ENCODE measurements at places on chromosomes 6 and 20.

- no peak for DNase-seq
Measured at GRCh38 chr6:126307849-126308248, 32.1 kb upstream of the CENPW start.

GRCh38 chr20:46701556-46701955, 7.9 kb upstream of the SLC2A10 start:
- no peak for DNase-seq

DNA sequence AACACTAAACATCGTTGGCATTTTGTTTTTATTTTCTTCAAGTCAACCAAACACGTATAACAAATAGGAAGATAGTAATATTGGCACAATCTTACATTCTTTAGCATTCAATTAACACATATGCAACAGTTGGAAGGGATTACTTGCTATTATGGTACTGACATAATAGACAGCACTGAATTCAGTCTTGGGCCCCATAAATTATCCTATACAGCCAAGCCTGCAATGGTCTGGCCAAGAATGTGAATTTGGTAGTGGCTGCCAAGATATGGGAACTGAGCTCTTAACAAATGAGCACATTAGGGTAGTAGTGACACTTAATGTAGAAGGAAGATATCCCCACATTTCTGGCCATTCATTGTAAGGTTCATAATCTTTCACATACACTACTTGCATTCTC, 44.8 kb upstream of the ARHGAP18 start:
- DNase-seq = no peak

- no peak for DNase-seq
Measured at GRCh38 chr6:47457370-47457769, 20.2 kb upstream of the CD2AP start.

DNA sequence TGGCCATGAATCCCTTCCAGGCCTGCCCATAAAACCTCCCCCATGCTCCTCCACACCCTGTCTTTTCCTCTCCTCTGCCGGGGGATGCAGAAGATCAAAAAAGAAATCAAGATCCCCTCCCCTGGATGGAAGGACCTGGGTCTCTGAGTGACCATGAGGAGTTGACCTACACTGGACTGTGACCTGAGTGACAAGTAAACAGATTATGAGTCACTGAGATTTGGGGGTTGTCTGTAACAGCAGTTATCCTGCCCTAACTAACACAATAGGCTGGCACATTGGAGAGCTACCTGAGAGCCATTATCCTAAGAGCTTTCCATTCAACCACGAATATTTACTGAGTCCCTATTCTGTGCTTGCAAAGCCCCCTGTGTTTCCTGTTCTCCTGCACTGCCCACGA, 28.4 kb upstream of the SIRPA start:
- no peak for DNase-seq

- DNase-seq = no peak
Measured at GRCh38 chr6:26222571-26222970, 135.3 kb downstream of the HFE start.

- DNase-seq = no peak
Measured at GRCh38 chr6:85865420-85866369, 223.0 kb upstream of the SYNCRIP start.

DNA sequence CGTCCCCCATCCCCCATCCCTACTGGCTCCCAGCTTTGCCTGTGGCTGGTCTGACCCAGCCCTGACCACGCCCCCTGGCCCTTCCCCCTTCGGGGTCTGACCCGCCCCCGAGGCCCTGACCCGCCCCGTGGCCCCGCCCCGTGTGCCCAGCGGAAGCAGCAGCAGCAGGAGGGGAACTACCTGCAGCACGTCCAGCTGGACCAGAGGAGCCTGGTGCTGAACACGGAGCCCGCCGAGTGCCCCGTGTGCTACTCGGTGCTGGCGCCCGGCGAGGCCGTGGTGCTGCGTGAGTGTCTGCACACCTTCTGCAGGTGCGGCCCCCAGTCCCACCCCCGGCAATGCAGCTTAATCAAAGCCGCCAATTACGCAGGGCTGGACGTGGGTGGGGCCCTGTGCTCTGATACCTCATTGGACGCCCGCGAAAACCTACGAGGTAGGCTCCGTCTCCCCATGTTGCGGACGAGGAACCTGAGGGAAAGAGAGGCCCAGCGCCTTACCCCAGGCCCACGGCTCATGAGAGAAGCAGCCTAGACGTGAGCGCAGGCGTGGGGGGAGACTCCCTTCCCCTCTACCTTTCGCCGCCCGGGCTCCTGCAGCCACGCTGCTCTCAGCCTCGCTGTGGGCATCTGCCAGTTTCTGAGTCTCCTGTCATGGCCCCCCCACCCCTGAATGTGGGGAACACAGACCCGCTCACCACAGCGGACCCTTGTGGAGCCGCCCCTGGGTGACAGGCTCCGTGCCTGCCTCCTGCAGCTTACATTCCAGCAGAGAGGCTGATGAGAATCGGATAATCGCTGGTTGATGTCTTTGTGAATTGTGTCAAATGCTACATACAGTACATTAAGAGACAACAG, 12.8 kb downstream of the RBCK1 start:
- DNase-seq = no peak

GRCh38 chr20:31871618-31871954, 1.2 kb downstream of the TTLL9 start:
- DNase-seq = no peak

DNA sequence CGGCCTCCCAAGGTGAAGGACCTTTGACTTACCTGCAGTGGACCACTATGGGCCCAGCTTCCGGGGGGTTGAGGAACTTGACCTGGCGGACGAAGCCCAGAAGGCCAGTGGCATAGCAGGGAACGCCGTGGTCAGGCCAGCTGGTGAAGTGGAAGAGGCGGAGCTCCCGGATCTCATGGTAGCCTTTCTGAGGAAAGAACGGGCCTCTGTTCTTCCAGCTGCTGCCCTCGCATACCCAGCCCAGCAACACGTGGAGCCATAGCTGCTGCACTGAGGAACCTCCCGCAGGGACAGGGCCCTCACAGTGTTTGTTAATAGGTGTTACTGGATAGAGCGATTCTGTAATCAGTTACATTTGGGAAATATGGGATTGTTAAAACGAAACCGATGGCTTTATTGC, 492.1 kb upstream of the CHD6 start:
- no peak for DNase-seq

DNA sequence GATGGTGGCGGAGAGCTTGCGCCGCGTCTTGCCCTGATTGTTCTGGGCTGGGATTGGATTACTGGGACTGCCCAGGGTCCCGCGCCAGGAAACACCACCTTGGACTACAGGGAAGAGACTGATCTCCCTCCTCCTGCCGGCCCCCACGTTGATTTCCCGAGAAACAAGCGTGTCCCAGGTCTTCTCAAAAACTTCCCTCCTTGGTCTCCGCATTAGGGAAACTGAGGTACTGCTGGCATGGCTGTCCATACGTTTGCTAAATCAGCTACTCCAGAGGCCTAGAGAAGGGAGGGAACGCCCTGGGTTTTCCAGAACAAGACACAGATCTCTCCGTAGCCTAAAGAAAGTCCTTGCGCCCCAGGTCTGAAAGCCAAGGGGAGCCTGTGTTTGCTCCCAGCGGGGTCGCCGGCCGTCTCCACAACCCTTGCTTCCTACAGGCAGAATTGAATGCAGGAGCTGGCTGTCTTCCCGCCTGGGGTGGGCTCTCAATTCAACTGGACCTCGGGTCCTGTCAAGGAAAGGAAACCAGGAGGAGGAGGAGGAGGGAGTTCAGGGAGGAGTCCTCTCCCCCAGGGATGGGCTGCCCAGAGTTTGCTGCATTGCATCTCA, 29.2 kb downstream of the TFAP2A start:
- DNase-seq = no peak

DNA sequence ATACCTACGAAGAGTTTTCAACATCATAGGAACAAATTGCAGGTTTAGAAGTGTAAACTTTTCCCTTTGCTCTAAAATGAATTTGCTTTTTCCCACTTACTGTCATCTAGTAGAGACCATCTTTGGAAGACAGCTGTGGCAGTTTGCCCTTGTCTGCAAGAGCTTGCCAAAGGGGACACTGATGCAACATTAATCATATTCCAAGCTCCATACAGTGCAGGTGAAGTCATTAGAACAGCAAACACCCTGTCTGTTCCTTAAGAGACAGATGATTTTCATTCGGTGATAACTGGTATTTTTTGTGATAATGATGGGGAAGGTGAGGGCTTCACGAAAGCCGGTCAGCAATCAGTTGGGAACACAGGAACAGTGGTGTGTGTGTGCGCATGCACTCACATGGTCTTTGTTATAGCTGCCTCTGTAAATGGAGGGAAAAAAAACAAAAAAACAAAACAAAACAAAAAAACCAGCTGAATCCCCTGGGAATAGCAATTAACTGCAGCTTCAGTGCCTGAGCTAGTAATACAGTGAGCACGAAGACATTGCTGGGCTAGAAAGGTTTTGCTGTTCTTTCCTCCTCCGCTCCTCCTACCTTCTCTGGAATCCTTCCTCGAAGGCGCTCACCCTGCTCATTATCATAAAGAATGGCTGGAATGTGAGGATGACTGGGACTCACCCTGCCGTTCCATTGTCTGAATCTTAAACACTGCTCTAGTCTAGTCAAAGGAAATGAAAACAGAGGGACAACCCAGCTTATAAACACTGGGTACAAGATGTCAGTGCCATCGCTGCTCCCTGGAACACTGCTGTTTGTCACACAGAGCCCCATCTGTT, 35.2 kb upstream of the KIF13A start:
- no peak for DNase-seq

DNA sequence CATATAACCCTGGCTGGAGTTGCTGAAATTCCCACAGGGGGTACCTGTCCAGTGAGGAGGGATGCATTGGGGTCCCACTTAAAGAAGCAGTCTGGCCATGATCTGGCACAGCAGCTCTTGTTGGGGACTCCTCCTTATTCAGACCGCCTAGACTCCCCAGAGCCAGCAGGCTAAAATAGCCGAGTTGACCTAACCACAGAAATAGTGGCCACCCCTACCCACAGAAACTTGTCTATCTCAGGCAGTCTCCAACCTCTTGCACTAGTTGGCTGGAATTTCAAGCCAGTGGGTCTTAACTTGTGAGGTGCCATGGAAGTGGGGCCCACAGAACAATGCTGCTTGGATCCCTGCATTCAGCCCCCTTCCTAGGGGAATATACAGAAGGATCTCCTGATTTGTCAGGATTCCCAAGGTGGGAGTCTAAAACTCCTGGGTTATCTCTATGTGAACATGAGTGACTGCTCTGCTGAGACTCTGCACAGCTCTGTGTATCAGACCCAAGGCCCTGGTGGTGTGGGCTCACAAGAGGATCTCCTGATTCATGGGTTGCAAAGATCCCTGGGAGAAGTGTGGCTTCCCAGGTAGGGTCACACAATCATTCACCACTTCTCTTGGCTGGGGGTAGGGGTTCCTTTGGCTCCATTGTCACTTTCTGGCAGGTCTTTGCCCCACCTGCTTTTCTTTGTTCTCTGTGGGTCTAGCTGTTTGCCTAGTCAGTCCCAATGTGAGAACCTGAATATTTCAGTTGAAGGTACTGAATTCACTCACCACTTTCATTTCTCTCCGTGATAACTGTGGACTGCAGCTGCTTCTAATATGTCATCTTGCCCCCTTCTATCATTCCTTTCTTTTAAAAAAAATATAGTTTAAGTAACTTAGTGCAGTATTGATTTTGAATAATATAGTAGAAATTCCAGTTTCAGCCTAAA, 65.5 kb upstream of the CLVS2 start:
- no peak for DNase-seq

DNA sequence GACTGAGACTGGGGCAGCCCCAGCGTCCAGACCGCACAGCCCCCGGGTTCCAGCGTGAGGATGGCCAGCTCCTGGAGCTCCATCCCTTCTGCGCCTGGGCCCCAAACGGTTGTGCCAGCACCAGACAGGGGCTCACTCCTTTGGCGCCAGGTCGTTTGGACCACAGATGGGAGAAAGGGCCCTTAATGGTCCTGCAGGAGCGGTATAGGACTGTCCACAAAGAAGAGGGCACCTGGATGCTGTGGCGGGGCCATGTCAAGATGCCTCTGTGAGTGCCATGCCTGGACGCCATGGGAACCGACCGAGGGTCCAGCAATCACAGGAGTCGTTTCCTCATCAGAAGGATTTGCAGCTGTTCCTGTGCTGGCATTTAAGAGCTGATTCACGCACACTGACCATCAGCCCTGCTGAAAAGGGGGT, 82.7 kb downstream of the DLL1 start:
- DNase-seq = peak; percentile 49

DNA sequence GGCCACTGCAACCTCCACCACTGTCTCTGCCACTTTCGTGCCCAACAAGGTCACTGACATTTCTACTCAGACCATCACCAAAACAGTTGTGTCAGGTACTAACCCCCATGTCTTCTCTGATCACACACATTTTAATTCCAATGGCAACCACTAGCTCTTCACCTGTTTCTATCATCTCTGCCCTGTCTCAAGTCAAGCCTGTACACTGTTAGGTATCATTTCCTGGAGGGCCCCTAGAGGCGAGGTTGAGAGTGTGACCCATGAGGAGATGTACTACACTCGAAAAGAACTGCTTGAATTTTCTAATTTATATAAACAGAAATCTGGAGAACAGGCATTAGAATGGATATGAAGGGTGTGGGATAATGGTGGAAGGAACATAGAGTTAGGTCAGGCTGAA, 17.4 kb upstream of the MUC21 start:
- no peak for DNase-seq

DNA sequence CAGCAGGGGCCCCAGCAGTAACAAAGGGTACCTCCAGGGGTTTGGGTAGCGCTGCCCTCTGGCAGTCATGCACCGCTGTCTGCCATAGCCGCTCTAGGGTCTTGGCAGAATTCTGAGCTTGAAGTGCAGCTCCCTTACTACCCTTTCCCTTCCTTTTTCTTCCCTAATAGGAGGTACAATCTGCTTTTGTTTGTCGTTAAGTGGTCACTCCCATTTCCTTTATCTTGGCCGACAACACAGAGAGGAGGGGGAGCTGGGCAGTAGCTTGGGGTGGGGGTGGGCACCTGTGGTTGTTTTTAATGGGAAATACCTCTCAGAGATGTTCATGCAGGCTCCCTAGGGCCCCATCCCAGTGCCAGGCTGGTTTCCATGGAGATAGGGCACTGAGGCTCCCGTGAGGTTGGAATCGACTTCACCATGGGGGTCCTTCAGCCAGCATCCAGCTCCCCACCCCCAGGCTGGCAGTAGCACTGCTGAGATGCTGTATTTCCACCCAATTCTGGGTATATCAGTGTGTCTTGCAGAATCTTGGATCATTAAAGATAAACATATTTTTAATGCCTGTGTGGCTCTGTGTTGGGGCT, 18.6 kb downstream of the CCDC167 start:
- no peak for DNase-seq

DNA sequence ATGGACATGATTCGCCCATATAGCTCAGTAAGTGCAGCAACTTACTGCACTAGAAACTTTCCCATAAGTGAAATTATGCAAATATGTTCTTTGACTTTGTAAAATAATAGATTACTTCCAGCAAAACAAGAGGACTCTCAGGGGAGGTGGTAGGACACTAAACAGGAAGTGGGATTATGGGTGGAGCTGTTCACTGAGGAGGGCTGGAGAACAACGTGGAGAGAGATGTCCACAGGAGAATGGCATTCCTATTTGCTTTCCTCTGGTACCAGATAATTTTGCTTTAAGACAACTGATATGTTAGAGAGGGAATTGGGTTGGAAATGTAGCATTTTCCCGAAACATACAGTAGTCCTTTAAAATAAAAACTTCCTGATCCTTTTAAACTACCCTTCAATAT, 3.7 kb downstream of the TPD52L1 start:
- no peak for DNase-seq

- DNase-seq = no peak
Measured at GRCh38 chr6:92404281-92404680, 1015.1 kb downstream of the EPHA7 start.

- DNase-seq = no peak
Measured at GRCh38 chr6:44712353-44713111, 325.0 kb downstream of the CDC5L start.

- no peak for DNase-seq
Measured at GRCh38 chr6:6915813-6916547, 191.8 kb upstream of the RREB1 start.

GRCh38 chr6:46849361-46849690, 56.1 kb downstream of the MEP1A start:
- no peak for DNase-seq

All from coronary artery (tissue), 2 donors.